Osteoblast (primary cell): ENCODE measurements at places on chromosomes 1 and 21. TPM values are rescaled to one million over a fixed set of nuclear protein-coding genes. Genes with fewer than 3 reads are reported as not detected.

GRCh38 chr1:75615613-75616435, 4.9 kb upstream of the SLC44A5 start:
- H3K4me3 ChIP-seq: peak overlapping the region; percentile 58
- peaks cover 34% of the 10 kb centered on the region for H3K27me3 ChIP-seq
- H3K36me3 ChIP-seq: no peaks in the 10 kb centered on the region
- H3K4me1 ChIP-seq: no peaks in the 10 kb centered on the region

GRCh38 chr21:44891631-44892031, 18.1 kb upstream of the PTTG1IP start:
- no peaks in the 10 kb centered on the region for H3K36me3 ChIP-seq
- H3K27ac ChIP-seq: no peak overlapping the region
- DNase-seq: no peak
- H3K27me3 ChIP-seq: peaks cover 7% of the 10 kb centered on the region
- H3K4me1 ChIP-seq: no peaks in the 10 kb centered on the region

DNA sequence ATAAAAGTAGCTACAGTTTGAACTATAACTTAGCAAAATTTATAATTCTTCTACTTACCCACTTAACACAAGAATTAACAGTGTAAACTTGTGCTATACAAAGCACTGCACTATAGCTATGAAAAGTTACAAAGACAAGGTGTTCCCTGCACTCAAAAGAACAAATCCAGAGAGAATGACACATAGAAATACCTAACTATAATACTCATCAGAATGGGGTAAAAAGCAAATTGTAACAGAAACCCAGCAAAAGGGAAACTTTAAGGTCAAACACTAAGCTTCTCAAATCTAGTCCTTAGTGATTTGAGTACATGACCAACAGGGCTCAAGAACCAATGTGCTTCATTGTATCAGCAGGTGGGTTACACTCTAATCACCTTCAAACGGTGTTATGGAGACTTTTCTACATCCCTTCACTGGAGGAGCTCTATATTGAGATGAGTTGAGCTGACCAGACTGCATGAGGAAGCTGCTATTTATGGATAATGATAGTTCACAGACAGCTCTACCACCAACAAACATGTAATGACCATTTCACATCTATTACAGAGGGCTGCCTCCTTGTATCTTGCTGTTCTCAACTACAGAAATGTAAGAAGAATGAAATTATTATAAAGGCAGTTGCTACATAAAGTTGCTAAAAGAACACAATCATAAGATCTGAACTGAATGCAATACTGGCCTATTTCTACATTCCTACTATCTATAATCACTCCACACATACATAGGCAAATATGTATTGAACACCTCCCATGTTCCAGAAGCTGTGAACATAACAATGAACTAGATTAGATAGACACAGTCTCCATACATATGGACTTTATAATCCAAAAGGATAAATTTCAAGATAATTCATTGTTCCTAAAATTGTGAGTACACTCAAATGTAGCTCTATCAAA, 47.6 kb downstream of the PIK3R3 start:
- peak overlapping the region; percentile 29 for H3K27ac ChIP-seq
- H3K27me3 ChIP-seq: no peaks in the 10 kb centered on the region
- H3K4me3 ChIP-seq: no peak overlapping the region
- no peaks in the 10 kb centered on the region for H3K36me3 ChIP-seq

GRCh38 chr1:51314974-51315373, 15.4 kb downstream of the TTC39A start:
- no peak overlapping the region for H3K4me3 ChIP-seq
- no peak for DNase-seq
- H3K27ac ChIP-seq: peak overlapping the region; percentile 76
- no peaks in the 10 kb centered on the region for H3K27me3 ChIP-seq

GRCh38 chr1:8031176-8031785, 5.2 kb upstream of the ERRFI1 start:
- no peak for DNase-seq
- H3K27me3 ChIP-seq: no peaks in the 10 kb centered on the region
- H3K36me3 ChIP-seq: no peaks in the 10 kb centered on the region

GRCh38 chr1:181936768-181937581, 124.5 kb downstream of the ZNF648 start:
- no peaks in the 10 kb centered on the region for H3K27me3 ChIP-seq
- H3K36me3 ChIP-seq: no peaks in the 10 kb centered on the region
- H3K4me1 ChIP-seq: no peaks in the 10 kb centered on the region
- DNase-seq: peak; percentile 31
- no peak overlapping the region for H3K27ac ChIP-seq

Gene CLEC20A
- under 0.01 TPM in 1 of 2 replicates, not detected in the other for total RNA-seq

Gene ALX3
- not detected in 2 replicates for total RNA-seq

Gene TPTE
- total RNA-seq: not detected in 2 replicates

Gene TTC22
- not detected in 2 replicates for total RNA-seq

Gene TAL1
- total RNA-seq: not detected in 2 replicates
